HCEC 1CT (cell line): ENCODE measurements at places on chromosomes 7 and 10.

DNA sequence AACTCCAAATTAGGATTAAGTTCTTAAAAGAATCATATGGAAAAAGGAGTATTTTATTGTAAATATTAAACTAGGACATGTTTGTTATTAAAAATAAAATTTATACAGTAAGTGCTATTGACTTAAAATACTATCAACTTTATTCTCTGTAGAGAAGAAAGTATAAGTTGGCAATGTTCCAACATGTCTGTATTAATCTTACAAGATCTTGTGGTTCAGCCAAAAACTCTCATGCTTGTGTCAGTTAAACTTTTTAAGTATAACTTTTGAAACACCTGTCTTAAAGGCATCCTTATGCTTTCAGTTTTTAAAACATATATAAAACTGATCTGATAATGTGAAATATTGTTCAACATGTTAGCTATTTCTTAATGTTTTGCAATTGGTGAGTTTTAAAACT, 160.7 kb downstream of the ZEB1 start:
- DNase-seq, result no peak

- no peak for DNase-seq
Measured at GRCh38 chr10:118332948-118333710, 9.0 kb downstream of the FAM204A start.

GRCh38 chr10:88616250-88616977, 29.9 kb downstream of the LIPJ start:
- no peak for DNase-seq

DNA sequence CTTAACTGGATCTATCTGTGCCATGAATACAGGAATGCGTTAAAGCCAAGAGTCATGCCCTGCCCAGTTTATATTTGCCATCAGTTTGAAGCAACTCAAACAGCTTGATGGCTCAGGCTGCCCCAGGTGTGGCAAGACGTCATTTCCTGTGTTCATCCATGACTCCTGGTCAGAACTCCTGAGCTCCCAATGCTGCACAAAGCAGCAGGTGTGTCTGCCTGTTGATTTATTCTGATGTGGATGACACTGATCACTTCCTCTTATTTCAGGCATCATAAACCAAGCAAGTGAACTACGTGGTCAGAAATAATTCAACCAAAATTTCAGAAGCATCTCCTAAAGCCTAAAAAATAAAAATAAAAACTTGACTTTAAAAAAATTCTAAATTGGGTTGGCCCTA, 68.5 kb downstream of the EZH2 start:
- no peak for DNase-seq

GRCh38 chr10:89894051-89894450, 192.7 kb downstream of the KIF20B start:
- no peak for DNase-seq

DNA sequence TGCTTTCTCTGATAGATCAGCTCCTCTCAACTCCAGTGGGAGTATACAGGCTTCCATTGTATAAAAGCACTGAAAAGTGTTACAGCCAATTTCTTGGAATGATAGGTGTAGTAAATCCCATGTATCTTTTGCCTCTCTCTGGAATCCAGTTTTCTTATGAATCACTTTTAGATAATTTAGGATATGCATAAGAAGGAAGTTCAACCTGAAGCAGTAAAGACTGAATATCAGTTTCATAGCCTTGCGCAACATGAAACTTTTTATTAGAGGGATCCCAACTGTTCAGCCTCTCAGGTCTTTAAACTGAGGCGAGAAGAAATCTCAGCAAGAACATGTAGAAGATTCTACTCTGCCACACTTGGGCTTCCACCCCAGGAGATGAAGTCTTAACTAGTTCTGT, 280.0 kb downstream of the MALRD1 start:
- DNase-seq, result no peak

DNA sequence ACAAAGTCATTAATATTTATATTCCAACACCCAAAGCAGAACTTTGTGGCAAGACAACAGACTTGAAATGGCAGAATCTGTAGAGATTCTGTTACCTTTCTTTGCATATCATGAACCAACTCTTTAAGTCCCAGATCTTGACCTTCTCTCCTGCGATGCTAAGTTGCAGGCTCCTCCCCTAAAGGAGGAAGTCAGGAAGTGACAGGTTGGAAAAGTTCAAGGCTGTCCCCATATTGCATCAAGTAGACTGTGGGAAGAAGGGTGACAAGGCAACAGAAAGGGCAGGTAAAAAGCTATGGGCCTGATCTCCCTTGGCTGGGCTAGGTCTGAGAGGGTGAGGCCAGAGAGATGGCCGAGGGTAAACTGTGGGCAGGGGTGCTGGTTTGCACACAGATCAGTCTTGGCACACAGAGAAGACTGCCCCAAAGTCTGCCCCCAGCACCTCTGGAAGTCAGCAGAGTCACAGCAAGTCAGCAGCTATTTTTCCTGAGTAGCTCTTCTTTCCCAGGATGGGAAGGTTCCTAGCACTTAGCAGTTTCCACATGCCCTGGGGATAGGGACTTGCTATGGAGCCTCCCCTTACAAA, 115.1 kb downstream of the RAPGEF5 start:
- DNase-seq, result no peak

DNA sequence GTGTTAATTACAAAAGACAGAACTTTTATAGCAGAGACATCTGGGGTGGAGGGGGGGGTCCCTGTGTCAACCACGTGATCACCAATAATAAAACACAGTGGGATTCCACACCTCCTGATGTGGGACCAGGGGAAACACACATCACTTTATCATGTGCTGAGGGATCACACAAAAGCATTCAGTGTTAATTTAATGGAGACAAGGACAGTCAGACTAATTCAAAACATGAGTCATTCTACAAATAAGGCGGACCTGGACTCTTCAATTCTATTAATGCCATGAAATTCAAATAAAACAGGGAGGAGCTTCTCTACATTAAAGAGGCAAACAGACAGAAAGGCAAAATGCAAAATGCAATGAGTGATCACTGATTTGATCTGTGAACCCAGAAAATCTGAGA, 67.3 kb upstream of the PFKP start:
- DNase-seq, result no peak

GRCh38 chr7:134420424-134421125, 38.3 kb downstream of the AKR1B1 start:
- peak; percentile 56 for DNase-seq

GRCh38 chr10:117216611-117217195, 19.4 kb downstream of the KCNK18 start:
- peak; percentile 47 for DNase-seq

DNA sequence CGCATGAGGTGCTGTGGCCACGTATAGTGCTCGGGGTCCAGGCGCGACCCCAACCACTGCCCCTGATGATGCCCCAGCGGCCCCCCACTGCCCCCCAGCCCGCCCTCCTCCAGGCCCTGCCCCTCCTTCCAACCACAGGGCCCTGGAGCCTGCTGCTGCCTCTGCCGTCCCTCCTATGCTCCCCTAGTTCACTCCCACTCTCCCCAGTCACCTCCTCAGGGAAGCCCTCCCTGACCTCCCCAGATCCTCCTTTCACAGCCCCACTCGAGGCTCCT, 93.8 kb downstream of the UNCX start:
- no peak for DNase-seq

DNA sequence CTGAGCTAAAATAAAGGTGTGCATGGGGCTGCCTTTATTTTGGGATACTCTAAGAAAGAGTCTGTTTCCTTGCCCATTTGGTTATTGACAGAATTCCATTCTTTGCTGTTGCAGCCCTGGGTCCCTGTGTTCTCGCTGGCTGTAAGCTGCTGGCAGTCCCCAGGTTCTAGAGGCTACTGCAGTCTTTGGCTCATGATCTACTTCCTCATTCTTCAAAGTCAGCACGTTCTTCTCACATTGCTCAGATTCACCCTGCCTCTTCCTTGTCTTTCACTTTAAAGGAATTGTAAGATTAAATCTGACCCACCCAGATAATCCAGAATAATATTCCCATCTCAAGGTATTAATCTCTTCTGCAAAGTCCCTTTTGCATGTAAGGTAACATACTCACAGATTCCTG, 620.3 kb downstream of the CCSER2 start:
- DNase-seq, result no peak
